ENCODE measurements at places on chromosomes 3 and 15. TPM values are rescaled to one million over a fixed set of nuclear protein-coding genes. Genes with fewer than 3 reads are reported as not detected.

GRCh38 chr15:56616551-56616950 is 116.8 kb downstream of the ZNF280D start:
- DNase-seq, result no peak

GRCh38 chr15:79433276-79433990 is 1.3 kb downstream of the MINAR1 start:
- no peak for DNase-seq

DNA sequence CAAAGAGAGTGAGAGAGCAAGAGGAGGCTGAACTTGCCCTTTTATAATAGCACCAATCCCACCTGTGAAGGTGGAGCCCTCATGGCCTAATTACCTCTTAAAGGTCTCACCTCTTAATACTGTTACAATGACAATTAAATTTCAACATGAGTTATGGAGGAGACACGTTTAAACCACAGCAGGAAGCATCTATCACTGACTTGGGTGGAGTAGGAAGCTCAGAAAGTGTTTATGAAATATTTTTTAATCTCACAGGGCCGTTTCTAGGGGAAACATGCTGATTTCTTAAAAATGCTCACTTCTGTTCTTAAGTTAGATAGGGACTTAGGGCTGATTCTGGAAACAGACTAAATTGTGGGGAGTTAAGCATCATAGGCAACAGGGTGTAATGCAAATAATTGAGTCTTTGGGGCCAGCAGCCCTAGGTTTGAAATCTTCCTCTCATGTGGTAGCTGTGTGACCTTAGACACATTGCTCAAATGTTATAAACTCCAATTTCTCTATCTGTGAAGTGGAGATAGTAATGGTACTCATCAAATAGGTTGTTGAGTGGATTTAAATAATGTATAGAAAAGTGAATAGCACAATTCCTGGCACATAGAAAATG is 133.3 kb upstream of the KLHL25 start:
- DNase-seq, result no peak

DNA sequence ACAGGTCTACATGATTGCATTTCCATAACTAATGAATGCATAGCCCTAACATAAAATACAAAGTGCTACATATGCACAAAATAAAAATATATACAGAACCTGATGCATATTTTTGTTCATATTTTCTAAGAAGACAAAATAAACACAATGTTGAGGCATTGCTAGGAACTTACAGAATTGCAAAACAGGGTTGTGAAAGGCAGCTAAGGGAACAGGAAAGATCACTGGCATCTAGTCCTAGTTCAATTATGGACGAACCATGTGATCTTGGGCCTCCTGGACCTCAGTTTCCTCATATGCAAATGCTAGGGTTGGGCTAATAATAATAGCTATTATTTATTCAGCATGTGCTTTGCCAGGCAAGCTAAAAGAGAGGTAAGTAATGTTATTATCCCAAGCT is 15.5 kb upstream of the NCEH1 start:
- DNase-seq, result peak; percentile 32

DNA sequence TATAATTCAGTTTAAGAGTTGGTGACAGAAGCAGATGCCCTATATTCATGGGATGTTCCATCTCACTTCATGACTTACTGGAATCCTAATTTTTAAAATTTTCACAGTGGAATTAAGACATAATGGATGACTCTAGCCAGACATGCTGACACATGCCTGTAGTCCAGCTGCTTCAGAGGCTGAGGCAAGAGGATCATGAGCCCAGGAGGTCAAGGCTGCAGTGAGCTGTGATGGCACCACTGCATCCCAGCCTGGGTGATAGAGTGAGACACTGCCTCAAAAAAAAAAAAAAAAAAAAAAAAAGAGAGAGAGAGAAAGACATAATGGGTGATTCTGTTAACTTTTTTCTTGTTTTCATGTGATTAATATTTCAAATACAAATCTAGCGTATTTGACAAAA is 123.6 kb downstream of the KLHL25 start:
- no peak for DNase-seq

DNA sequence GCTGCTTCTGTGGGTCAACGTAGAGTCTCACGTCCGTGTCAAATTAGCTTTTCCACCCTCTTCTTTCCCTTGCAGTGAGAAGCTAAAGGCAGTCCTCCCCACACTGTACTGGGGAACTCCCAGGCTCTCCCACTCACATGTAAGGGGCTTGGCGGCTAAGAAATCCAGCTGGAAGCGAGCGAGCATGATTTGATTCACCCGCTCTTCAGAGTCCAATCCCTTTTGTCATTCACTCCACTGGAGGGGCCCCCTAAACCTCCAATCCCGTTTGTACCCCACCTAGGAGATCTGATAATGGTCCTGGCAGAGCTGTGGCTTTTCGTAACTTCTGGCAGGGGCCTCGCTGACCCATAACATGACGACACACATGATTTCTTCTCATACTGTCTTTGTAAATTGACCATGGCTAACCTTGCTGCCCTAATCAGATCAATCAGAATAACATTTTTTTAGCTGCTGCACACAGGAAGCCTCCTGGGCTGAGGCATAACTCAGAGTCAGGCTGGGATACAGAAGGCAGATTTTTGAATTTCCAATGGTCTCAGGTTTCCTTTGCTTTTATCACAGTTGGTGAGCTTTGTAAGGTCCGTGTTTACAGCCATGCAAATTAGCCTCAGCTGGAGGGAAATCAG is 235.2 kb downstream of the GREM1 start:
- DNase-seq, result peak; percentile 59

The RGMA gene
- 0.18 TPM for total RNA-seq

Measured in IMR-90 (cell line).